NCI-H460 (cell line): ENCODE measurements at places on chromosomes 13 and 19.
A peak's percentile ranks its signal among the peaks of the same experiment; 100 is the strongest.

DNA sequence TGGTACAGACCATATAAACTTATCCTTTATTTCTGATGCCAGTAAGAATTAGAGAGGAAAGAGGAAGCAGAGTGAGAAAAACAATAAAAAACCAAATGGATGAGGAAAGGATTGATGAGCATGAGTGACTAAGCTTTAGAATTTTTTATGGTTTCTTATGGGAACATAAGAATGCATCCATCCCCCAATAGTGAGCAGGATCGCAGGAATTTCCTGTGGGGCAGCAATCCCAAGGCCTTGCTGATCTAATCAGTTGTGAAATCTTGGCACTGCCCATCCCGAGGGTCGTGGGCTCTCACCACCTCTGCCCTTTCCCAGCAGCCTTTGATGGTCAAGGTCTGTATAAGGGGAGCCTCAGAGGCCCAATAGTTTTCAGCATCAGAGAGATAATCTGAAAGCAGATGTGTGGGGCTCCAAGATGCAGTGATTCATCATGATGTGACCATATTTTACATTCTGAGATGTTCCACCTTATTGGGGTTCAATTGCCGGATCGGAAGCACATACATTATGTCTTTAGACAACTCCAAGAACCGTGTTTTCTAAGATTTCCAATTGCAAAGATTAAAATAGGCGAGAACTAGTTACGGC lies 222.1 kb downstream of the DNAJC15 start:
- DNase-seq = no peak

GRCh38 chr19:58003174-58003828 lies 681 bp upstream of the ZNF606 start:
- DNase-seq = no peak

- DNase-seq = no peak
Measured at GRCh38 chr19:7672522-7672921, 3.7 kb downstream of the RETN start.

- no peak for DNase-seq
Measured at GRCh38 chr19:2488942-2489731, 13.2 kb downstream of the GADD45B start.

- no peak for DNase-seq
Measured at GRCh38 chr19:49895566-49896297, 955 bp downstream of the IL4I1 start.

DNA sequence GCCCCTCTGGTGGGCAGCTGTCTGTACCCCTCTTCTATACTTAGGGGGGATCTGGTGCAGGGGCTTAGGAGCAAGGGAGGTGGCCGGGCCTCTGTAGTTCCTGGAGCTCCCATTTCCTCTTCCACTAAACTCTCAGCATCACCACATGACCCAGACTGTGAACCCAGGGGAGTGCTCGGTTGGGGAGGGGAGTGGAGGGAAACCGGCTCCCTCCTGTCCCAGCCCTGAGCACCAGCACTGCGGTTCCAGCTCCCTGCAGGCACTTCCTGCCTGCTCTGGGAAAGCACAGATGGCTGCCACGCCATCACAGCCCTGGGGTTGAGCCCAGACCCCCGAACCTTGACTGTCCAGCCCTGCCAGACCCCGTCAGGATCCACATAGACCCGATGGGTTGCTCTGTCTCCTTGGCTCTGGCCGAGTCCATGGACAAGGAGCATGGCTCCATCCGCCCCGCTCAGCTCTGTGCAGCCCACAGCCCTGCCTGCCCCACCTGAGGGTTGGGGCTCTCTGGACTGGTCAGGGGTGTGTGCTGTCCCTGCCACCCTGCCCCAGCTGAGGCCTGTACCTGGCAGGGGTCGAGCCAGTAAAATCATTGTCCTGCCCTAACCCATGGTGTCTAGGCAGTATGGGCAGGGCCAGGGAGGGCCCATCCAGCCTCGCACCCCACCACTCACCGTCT lies 36.0 kb upstream of the SLC7A10 start:
- no peak for DNase-seq

DNA sequence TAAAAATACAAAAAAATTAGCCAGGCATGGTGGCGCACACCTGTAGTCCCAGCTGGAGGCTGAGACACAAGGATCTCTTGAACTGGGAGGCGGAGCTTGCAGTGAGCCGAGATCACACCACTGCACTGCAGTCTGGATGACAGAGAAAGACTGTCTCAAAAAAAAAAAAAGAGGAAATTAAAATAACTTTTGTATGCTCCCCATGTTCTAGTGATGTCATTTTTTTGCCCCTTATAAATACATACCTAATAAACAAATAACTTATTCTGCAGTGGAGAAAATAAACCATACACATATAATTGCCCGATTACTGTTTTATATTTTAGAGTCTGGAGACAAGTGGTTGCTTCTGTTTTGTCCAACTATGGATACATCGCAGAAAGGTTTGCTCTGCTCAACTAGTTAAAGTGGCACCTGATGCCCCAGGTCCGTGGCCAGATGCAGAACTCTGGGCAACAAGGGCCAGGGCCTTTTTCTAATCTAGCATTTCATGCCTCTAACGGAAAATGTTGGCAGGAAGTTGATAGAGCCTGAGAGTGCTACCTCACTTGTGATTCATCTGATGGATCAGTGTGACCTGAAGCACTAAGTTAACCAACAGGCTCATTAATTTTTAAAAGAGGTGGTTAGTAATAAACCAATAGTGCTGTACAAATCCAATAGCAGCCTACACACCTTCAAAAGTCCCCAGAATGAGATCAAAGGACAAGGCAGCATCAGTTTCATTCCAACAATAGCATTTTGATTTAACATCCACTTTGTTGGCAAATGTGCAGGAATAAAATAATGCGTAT lies 18.8 kb downstream of the UBE2L5 start:
- no peak for DNase-seq

GRCh38 chr13:20720499-20720898 lies 17.0 kb downstream of the IL17D start:
- DNase-seq = no peak

- no peak for DNase-seq
Measured at GRCh38 chr13:99958406-99959126, 13.0 kb downstream of the ZIC5 start.

GRCh38 chr19:56978023-56978565 lies 137.6 kb upstream of the PEG3 start:
- no peak for DNase-seq

GRCh38 chr13:70960841-70961443 lies 852.7 kb upstream of the KLHL1 start:
- peak; percentile 11 for DNase-seq

DNA sequence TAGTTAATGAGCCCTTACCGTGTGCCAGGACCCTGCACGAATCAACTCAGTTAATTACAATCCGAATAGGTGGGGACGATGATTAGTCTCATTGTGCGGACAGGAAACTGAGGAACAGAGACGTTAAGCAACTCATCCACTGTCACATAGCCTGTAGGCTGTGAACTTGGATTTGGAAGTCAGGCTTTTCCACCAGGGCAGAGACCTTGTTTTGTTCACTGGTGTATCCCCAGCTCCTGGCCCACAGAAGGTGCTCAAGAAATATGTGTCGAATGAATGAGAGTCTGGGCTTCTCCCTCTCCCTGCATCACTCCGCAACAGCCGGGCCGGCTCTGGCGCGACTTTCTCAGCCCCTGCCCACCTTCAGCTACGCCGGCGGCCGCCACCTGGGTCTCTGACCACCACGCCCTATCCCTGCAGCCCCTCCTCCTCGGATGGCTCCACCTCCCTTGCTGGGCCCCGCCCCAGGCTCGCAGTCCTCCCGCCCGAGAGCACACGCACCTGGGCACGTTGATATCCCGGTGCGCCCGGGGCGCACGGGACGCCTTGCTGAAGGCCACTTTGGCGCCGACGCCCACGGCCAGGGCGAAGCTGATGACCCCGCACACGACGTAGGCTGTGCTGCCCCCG lies 1.3 kb downstream of the SHISA7 start:
- no peak for DNase-seq

- peak; percentile 32 for DNase-seq
Measured at GRCh38 chr13:99269627-99270241, 11.6 kb upstream of the GPR18 start.

DNA sequence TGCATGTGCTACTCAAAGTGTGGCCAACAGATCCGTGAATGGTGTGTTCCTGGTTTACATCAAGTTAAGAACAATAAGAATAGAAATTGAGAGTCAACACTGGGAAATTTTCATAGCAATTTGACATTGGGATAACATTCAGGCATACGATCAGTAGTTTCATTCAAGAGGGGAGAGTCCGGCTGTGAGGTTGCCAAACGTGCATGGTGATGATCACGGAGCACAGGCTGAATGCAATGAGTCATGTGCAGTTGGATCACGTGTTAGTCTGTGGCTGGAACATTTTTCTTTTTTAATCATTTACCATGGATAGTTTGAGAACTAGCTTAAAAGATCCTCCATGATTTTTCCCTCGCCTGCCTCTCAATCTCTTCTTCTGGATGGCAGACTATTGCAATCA lies 2.5 kb upstream of the DCT start:
- no peak for DNase-seq

GRCh38 chr13:99796175-99796819 lies 175.3 kb downstream of the ZIC5 start:
- DNase-seq = peak; percentile 35

GRCh38 chr13:34942732-34943435 lies 814 bp downstream of the NBEA start:
- DNase-seq = no peak

GRCh38 chr13:96020155-96020575 lies 33.0 kb downstream of the UGGT2 start:
- DNase-seq = peak; percentile 59

DNA sequence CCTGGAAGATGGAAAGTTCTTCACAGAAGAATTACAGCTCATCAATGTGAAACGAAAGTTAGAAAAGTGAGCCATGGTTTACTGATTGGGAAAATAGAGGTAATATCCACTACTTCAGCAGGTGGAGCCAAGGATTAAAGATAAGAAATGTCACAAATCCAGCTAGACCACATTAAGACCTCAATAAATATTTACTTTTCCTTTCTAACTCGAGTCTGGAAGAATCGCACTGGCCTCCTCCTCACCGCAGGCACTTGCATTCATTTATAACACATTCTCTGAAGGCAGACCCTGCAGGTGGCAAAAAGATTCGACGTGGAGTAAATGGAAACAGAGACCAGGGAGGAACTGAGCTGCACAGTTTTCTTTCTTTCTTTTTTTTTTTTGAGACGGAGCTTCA lies 7.4 kb downstream of the SLC35E1 start:
- no peak for DNase-seq

DNA sequence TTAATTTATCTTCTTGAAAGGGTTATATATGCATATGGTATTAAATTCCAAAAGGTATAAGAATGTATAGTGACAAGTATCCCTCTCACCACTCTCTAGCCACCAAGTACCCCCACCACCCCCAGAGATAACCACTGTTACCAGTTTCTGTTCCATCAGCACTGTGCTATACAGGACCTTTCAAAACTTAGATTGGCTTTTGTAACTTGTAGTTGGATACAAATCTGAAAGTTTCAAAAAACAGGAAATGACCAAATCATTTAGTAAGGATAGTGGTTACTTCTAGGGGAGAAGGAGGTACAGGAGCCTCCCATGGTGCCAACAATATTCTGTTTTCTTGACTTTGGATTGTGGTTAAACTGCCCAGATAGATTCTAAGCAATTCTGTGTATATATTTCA lies 56.7 kb downstream of the AKAP11 start:
- DNase-seq = no peak

DNA sequence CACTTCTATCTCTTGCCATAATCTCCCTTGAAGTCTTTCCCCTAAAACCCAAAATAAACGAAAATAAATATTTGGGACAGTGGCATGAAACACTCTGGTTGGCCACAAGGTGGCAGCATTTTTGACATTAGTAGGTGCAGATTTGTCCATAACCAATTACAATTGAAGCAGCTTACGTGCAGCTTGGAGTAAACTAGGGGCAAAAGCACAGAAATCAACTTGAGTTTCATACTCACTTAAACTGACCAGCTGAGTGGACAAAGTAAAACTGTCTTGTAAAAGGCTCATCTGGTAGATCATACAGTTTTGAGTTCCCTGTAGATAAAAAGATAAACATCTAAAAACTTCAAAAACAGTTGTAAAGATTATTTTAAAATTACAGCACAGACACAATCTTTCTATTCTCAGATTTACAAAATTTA lies 18.8 kb downstream of the PDCD5 start:
- peak; percentile 44 for DNase-seq

GRCh38 chr13:75776550-75776949 lies 140.4 kb downstream of the LMO7 start:
- DNase-seq = no peak

DNA sequence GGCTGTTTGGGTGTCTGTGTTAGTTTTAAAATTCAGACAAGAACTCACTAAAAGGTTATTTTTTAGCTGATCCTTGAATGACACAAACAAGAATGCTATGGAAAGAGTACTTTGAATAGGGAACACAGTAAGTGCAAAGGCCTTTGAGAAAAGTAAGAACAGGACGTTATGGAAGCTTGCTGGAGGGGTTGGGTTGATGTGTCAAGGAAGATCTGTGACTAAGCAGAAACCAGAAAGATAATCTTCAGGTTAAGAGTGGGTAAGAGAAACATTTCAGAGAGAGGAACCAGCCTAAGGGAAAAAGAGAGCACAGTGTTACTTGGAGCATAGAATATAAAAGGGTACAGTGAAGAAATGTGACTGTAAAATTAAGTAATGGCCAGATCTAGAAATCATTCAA lies 41.2 kb upstream of the TRPC4 start:
- DNase-seq = no peak

- DNase-seq = no peak
Measured at GRCh38 chr13:110471833-110472162, 89.7 kb downstream of the RAB20 start.

DNA sequence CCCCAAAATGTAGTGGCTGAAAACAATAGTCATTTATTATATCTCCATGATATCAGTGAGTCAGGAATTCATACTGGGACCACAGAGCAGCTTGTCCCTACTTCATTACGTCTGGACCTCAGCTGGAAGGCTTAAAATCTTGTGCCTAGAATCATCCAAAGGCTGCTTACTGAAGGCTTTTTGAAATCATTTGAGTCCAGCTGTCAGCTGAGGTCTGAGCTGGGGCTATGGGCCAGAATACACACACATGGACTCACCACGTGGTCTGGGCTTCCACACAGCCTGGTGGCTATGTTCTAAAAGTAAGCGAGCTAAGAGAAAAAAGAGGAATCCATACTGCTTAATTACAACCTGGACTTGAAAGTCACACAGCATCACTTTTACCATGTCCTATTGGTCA lies 209.2 kb downstream of the KCTD12 start:
- DNase-seq = no peak

- DNase-seq = no peak
Measured at GRCh38 chr13:19634256-19634740, 839 bp downstream of the MPHOSPH8 start.

DNA sequence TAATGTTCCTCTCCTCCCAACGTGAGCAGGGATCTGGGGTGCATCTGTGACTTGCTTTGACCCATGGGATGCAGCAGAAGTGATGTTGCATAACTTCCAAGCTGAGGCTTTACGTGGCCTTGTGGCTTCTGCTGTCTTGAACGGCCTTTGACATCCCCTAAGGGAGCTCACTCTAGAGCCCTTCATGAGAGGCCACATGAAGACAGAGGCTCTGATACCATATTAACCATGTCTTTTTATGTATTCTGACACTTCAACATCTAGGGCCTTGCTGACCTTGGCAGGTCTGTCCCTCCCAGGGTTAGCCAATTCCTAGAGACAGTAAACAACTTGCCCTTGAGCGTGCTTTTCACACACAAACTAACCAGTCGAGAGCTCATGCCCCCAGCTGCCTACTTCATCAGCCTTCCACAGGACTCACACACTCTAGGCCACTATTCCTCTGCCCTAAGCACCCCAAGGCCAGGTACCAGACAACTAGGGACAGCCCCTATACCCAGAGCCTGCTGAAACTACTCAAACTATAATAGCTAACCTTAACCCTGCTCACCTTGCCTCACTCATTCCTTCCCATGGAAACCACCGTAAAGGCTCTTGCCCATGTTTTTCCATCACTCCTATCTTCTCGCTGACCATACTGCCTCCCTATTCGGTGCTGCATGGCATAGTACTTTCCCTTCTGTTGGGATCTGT lies 45.4 kb downstream of the CCDC70 start:
- no peak for DNase-seq
